Fibroblast of lung (primary cell): ENCODE measurements at places on chromosomes 2 and 18. TPM values are rescaled to one million over a fixed set of nuclear protein-coding genes. Genes with fewer than 3 reads are reported as not detected.

- H3K27ac ChIP-seq, result no peak overlapping the region
- H3K27me3 ChIP-seq, result no peaks in the 10 kb centered on the region
- H3K4me3 ChIP-seq, result no peak overlapping the region
- no peaks in the 10 kb centered on the region for H3K4me1 ChIP-seq
- DNase-seq, result peak; percentile 43
Observed at GRCh38 chr2:182240862-182241371, 185.9 kb downstream of the PDE1A start.

DNA sequence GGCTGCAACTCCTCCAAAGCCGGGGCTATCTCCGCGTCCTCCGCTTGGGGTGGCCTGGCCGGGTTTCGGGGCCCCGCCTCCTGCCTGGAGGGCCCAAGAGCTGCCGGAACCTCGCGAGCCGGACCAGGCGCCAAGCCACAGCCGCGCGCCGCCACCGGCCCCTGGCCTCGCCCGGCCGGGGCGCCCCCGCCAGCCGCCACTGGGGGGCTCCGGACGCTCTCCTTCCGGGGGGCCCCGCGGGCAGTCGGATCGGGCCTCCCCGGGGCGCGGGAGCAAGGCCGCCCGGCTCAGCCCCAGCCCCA, 17.4 kb upstream of the HAAO start:
- peak overlapping the region; percentile 93 for H3K27ac ChIP-seq
- H3K4me1 ChIP-seq, result peaks cover 4% of the 10 kb centered on the region
- no peaks in the 10 kb centered on the region for H3K27me3 ChIP-seq
- H3K36me3 ChIP-seq, result no peaks in the 10 kb centered on the region
- peak overlapping the region; percentile 65 for H3K4me3 ChIP-seq
- DNase-seq, result peak; percentile 79

DNA sequence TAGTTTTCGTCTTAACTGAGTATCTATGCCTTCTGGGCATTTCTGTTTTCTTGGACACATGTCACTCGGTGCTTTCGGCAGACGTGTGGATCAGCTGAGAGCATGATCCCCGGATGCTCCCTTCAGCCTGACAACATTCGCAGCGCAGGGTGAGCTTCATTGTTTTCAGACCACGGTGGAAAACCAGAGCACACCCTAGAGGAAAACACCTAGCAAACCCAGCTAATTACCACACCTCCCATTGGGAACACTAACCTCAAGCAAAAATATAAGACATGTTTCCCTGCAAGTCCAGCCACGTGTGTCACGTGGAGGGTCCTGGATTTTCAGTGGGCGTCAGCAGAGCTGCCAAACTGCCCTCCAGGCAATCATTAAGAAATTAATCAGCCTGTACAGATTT, 31.0 kb downstream of the ANKRD29 start:
- H3K4me3 ChIP-seq, result no peak overlapping the region
- DNase-seq, result no peak
- H3K27ac ChIP-seq, result no peak overlapping the region
- H3K27me3 ChIP-seq, result no peaks in the 10 kb centered on the region
- no peaks in the 10 kb centered on the region for H3K4me1 ChIP-seq

GRCh38 chr2:174835797-174836255, 71.6 kb upstream of the CHRNA1 start:
- no peak overlapping the region for H3K4me3 ChIP-seq
- no peaks in the 10 kb centered on the region for H3K36me3 ChIP-seq
- H3K27ac ChIP-seq, result peak overlapping the region; percentile 87
- no peaks in the 10 kb centered on the region for H3K27me3 ChIP-seq
- DNase-seq, result peak; percentile 97
- peaks cover 27% of the 10 kb centered on the region for H3K4me1 ChIP-seq

The GALNT3 gene
- total RNA-seq, result 0.26 and 0.66 TPM in 2 replicates

The G6PC2 gene
- not detected in 2 replicates for total RNA-seq
